CD8-positive, alpha-beta memory T cell (primary cell): ENCODE measurements at places on chromosomes 4 and X. TPM values are rescaled to one million over a fixed set of nuclear protein-coding genes. Genes with fewer than 3 reads are reported as not detected.

The TMEM154 gene
- total RNA-seq: 12.5 TPM

DNA sequence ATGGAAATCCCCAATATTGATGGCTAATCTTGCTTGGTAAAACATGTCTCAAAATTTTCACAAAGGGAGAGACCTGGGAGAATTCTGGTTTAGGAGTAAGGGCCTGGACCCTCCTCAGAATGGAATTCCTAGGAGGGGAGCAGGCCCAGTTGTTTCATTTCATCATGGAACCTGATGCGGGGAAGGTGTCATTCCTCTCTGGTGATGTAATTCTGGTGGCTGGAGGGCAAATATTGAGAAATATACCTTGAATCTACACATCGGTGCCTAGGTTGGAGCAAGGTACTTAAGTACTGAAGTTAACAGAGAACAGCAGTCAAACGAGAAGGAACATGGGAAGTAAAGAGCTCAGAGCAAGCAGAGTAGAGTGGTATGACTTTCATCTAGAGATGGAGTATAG is 23.2 kb upstream of the CCSER1 start:
- no peak for DNase-seq

DNA sequence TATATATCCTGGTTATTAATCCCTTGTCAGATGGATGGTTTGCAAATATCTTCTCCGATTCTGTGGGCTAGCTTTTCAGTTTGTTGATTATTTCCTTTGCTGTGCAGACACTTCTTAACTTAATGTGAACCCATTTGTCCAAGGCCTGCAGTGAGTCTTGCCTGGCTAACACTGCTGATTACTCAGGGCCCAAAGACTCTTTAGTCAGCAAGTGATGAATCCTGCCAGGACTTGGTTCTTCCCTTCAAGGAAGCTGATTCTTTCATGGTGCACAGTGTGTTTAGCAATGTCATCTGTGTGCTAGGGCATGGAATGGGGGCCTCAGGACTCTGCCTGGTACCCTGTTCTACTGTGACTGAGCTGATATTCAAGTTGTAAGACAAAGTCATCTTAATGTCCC is 81.8 kb upstream of the TEX13A start:
- DNase-seq: no peak

The FHDC1 gene
- total RNA-seq: 0.04 TPM

- no peak for DNase-seq
Observed at GRCh38 chr4:2672700-2673099, 83.4 kb downstream of the TNIP2 start.

DNA sequence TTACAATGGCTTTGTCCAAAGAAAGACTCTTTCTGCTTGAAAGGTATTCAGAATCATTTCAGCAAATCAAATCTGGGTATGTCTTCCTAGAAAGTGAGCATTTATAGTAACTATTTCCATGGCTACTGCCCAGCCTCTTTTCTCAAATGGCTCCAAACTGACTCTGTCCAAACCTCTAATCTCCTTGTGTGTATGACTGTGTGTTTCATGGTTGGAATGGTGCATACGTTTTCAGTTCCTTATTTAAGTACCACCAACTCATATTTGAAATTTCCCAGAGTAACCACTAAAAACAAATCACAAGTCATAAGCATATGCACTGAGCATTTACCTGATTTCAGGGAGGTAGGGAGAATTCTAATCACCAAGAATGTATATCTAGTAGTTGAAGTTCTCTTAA is 106.0 kb downstream of the TMEM144 start:
- DNase-seq: no peak

The MRPL1 gene
- 93.8 TPM for total RNA-seq

The ETNPPL gene
- total RNA-seq: not detected

GRCh38 chr4:21879187-21879586 is 69.4 kb downstream of the KCNIP4 start:
- DNase-seq: no peak

GRCh38 chr4:20181926-20182325 is 69.8 kb upstream of the SLIT2 start:
- no peak for DNase-seq

GRCh38 chr4:110527156-110527555 is 51.2 kb downstream of the ENPEP start:
- no peak for DNase-seq

The SUPT20HL1 gene
- not detected for total RNA-seq

- no peak for DNase-seq
Observed at GRCh38 chr4:139184129-139184528, 7.1 kb upstream of the ELF2 start.

The NXT2 gene
- total RNA-seq: 13.3 TPM

GRCh38 chr4:186205156-186205555 is 13.8 kb downstream of the CYP4V2 start:
- no peak for DNase-seq

DNA sequence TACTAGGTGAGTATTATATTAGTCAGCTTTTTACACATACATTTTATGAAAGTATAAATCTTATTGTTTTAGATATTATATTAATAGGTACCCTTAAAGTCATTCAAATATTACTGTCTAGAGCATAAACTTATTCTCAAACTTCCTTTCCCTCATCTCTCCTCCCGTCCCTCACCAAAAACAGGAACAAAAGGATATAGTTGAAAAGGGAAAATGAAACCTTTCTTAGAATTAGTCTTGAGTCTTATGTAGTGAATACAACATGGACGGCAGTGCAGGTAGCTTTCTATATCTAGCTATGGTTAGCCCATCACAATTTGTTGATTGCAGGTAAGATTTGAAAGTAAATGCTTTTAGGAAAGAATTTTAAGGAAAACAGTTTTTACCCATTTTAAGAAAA is 65.6 kb downstream of the RBPJ start:
- no peak for DNase-seq

GRCh38 chr4:100302061-100303026 is 112.1 kb upstream of the DDIT4L start:
- DNase-seq: no peak

- no peak for DNase-seq
Observed at GRCh38 chr4:78059524-78059889, 2.4 kb downstream of the FRAS1 start.

DNA sequence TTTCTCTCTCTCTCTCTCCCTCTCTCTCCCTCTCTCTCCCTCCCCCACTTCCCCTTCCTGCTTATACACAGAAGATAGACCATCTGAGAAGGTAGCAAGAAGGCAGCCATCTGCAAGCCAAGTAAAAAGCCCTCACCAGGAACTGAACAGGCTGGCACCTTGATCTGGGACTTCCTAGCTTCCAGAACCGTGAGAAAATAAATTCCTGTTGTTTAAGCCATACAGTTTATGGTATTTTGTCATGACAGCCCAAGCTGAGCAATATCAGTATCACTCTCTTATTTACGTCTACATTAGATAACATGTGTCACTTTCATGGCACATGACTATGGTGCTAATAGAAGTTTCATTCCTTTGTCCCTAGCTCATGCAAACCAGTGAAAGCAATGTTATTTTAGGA is 581.1 kb downstream of the INPP4B start:
- no peak for DNase-seq

DNA sequence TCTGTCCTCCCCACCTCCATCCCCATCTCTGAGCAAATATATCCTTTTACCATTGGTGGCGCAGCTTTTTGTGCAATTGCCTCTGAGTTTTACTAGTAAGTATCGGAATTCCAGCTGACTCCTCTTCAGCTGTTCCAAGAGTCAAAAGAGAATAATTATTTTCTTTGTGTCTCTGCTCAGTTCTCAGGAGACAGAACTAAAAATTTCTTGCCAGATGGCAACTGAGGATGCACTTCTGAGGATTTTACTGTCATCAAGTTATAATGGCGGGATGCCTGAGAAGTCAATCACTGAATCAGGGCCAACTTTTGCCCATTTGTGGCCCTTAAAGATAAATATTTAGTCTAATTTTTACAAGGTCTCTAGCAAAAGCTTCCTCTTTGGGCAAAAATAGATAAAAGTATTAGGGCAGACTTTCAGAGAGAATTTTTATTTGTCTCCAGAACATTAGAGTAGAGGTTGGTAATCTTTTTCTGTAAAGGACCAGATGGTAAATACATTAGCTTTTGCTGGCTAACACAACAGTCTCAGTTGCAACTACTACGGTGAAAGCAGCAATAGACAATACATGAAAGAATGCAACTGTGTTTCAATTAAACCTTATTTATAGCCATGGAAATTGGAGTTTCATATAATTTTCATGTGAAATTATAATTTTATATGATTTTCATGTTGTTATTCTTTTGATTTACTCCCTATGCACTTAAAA is 15.6 kb upstream of the ADGRA3 start:
- no peak for DNase-seq

DNA sequence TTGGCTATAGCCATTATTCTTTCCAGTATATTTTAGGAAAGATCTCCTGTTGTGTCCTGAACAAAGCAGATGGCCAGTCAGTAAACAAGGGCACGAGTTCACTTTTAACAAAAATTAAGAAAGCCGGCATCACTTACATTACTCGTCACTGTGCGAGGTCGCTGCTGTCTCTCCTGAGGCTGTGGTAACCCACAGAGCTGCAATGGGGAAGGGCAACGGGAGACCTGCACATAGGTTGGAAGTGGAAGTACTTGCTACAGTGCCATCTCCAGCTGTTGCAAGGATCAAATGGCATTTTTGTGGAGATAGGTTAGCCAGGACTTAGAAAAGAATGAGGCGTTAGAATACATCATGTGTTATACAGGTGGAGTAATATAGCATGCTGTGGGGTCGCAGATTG is 132.2 kb downstream of the KLHL8 start:
- DNase-seq: no peak

GRCh38 chr4:71713611-71714203 is 70.2 kb downstream of the GC start:
- no peak for DNase-seq

DNA sequence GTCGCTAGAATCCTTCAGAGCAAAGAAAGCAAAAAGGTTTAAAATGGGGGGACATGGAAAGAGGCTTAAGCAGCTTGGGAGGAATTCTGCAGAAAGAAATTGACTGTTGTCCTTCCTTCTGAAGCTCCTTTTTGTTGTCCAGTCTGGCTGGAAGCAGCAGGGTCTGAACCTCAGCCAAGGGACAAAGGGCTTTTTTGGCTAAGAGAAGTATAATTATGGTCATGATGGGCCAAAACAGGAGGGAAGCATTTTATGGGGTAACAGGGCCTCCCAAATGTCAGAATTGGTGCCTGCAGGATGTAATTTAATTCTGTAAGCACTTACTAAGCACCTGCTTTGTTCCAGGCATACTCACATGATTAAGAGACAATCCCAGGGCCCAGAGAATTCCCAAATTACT is 74.2 kb upstream of the CPEB2 start:
- no peak for DNase-seq

The EREG gene
- not detected for total RNA-seq

DNA sequence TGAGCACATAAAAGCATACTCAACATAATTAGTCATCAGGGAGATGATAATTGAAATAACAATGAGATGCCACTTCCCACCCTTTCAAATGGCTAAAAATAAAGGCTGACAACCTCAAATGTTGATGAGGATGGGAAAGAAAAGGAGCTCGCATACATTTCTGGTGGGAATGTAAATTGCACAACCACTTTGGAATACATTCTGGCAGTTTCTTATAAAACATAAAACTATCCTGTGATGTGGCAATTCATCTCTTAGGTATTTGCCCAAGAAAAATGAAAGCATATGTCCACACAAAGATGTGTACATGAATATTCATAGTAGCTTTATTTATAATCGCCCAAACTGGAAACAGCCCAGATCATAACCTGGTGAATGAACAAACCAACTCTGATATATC is 687 bp upstream of the ZNF275 start:
- DNase-seq: no peak

The DUSP21 gene
- not detected for total RNA-seq

DNA sequence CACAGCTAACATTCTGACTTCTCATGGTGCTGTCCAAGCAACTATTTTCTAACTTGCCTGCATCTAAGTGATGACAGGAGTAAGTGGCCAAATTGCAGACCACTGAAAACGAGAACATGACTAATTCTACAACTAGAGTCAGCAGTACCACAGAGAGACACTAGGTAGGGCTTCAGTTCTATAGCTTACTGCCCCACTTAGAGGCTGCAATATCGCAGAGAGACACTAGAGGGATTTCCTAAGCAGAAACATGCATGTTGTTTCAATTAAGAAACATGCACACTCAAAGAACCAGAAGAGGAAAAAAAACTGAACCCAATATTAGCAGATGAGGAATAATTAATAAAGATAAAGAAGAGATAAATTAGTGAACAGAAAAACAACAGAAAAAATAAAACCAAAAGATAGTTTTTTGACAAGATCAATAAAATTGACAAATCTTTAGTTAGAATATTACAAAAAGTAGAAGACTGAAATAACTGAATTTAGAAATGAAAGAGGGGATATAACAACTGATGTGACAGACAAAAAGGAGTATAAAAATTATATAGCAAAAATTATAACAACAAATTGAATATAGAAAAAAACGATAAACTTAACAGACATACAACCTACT is 100.8 kb downstream of the SPIN4 start:
- DNase-seq: peak; percentile 49

GRCh38 chr4:100848841-100849240 is 331.0 kb upstream of the EMCN start:
- DNase-seq: peak; percentile 5

DNA sequence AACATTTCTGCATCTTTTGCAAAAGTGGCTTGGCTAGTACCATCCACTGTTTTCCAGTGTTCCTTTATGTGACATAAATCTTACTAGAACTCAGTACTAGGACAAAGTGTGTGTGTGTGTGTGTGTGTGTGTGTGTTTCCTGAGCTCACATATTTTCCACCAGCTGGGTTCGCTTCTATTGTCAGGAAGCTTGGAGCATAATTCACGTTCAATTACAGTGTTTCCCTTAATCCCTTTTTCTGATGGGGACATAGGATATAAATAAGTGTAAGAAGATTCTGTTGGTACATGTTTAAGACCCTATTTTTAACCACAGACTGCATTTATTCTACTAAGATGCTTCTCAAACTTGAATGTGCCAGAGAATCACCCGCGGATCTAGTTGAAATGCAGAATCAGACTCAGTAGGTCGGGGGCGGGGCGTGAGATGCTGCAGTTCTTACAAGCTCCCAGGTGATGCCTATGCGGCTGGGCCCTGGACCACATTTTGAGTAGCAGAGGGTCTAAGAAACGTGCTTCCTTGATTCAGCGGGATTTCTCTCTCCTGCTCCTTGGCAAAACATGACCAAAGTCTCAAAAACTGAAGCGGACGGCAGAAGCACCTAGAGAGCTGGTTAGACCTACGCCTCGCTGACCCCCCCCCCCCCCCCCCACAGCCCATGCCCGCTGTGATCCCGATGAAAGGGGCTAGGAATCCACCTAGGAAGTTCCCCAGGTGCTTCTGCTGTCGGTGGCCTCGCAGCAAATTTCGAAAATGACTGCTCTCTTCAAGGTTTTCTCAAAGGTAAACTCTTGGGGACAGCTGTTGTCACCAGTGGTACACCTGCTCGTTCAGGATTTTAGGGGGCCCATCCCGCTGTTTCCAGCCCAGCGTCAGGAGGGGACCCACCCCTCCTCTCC is 797 bp downstream of the CD99L2 start:
- peak; percentile 21 for DNase-seq
